Activated B cell treated with CpG ODN at 0.5 μM for 24 hours (primary cell): ENCODE measurements at places on chromosomes 1 and 21. TPM values are rescaled to one million over a fixed set of nuclear protein-coding genes. Genes with fewer than 3 reads are reported as not detected.

- H3K4me3 ChIP-seq = no peak overlapping the region
- H3K27ac ChIP-seq = no peak overlapping the region
- DNase-seq = no peak
- H3K4me1 ChIP-seq = no peaks in the 10 kb centered on the region
- H3K36me3 ChIP-seq = no peaks in the 10 kb centered on the region
Measured at GRCh38 chr1:18540136-18540765, 59.5 kb downstream of the KLHDC7A start.

DNA sequence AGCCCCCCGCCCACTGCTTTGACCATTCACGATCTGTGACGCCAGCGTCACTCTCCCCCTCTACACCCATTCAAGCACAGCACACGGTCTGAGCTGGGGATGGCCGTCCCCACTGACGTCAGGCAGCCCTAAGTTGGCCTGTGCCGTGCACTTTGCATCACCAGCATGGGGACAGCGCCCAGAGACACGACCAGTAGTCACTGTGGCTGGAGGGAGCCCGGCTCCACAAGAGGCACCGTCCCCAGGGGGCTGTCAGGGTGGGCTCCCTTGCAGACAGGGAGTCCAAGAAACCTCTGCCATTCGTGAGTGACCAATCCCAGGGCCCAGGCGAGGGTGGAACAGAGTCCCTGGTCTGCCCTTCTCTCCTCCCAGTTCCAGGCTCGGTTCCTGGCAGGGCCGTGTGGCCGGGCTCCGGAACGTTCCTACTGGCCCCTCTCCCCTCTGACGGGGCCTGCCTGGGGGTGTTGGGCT is 2.3 kb downstream of the KRTAP10-8 start:
- H3K27ac ChIP-seq = no peak overlapping the region
- no peaks in the 10 kb centered on the region for H3K36me3 ChIP-seq
- peaks cover 7% of the 10 kb centered on the region for H3K27me3 ChIP-seq
- H3K4me1 ChIP-seq = peaks cover 12% of the 10 kb centered on the region
- no peak overlapping the region for H3K4me3 ChIP-seq
- DNase-seq = no peak

GRCh38 chr1:226938903-226939437 is 1.1 kb upstream of the COQ8A start:
- peaks cover 1% of the 10 kb centered on the region for H3K36me3 ChIP-seq
- H3K27ac ChIP-seq = peak overlapping the region; percentile 96
- H3K4me1 ChIP-seq = peaks cover 38% of the 10 kb centered on the region

DNA sequence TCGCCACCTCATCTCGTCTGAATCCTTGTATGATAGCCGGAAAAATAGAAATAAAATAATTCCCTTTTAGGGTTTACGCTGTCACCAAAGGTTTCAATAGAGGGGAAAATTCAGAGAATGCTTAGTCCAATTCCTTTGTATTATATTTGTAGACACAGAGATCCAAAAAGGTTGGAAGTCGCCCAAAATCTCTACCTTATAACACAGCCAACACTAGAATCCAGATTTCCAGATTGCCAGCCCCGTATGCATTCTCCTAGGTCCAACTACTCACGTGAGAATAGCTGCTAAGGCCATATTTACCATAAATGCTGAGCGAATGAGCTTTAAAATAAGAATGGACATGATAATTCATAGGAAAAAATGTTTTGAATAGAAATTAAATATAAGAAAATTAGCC is 124.5 kb downstream of the KCNK1 start:
- no peak overlapping the region for H3K27ac ChIP-seq
- no peaks in the 10 kb centered on the region for H3K4me1 ChIP-seq
- no peak for DNase-seq
- H3K27me3 ChIP-seq = no peaks in the 10 kb centered on the region

GRCh38 chr1:235266325-235266724 is 61.7 kb downstream of the ARID4B start:
- peaks cover 81% of the 10 kb centered on the region for H3K4me1 ChIP-seq
- H3K27ac ChIP-seq = no peak overlapping the region
- H3K36me3 ChIP-seq = peaks cover 2% of the 10 kb centered on the region
- H3K4me3 ChIP-seq = no peak overlapping the region

DNA sequence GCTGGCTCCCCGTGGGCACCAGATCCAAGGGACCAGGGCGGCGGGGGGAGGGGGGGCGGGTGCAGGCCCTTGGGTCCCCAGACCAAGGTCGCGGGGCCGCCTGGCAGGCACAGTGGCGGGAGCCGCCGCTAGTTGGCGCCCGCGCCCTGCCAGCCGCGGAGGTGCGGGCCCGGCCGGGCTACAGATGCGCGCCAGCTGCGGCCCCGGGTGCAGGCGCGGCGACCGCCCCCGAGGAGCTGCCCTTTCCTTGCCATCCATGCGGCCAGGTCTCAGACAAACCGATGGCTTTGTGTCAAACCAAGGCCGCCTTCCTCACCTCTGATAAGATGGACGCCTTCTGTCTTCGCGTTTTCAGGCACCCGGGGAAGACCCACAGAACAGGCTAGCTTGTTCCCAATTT is 2.2 kb upstream of the RUNX3 start:
- H3K4me1 ChIP-seq = peaks cover 63% of the 10 kb centered on the region
- peak overlapping the region; percentile 25 for H3K27ac ChIP-seq
- peak; percentile 77 for DNase-seq
- H3K36me3 ChIP-seq = peaks cover 17% of the 10 kb centered on the region
- H3K4me3 ChIP-seq = peak overlapping the region; percentile 52
- no peaks in the 10 kb centered on the region for H3K27me3 ChIP-seq

The FMO4 gene
- total RNA-seq = 3.0 and 3.4 TPM in 2 replicates

The NBPF14 gene
- total RNA-seq = 50.4 and 57.9 TPM in 2 replicates

The CFAP107 gene
- total RNA-seq = not detected in 2 replicates

The TATDN3 gene
- total RNA-seq = 30.3 and 31.4 TPM in 2 replicates

The CYP4Z1 gene
- not detected in 2 replicates for total RNA-seq

The RGS13 gene
- total RNA-seq = 0.49 and 0.60 TPM in 2 replicates

The ROR1 gene
- total RNA-seq = 1.8 and 2.2 TPM in 2 replicates

DNA sequence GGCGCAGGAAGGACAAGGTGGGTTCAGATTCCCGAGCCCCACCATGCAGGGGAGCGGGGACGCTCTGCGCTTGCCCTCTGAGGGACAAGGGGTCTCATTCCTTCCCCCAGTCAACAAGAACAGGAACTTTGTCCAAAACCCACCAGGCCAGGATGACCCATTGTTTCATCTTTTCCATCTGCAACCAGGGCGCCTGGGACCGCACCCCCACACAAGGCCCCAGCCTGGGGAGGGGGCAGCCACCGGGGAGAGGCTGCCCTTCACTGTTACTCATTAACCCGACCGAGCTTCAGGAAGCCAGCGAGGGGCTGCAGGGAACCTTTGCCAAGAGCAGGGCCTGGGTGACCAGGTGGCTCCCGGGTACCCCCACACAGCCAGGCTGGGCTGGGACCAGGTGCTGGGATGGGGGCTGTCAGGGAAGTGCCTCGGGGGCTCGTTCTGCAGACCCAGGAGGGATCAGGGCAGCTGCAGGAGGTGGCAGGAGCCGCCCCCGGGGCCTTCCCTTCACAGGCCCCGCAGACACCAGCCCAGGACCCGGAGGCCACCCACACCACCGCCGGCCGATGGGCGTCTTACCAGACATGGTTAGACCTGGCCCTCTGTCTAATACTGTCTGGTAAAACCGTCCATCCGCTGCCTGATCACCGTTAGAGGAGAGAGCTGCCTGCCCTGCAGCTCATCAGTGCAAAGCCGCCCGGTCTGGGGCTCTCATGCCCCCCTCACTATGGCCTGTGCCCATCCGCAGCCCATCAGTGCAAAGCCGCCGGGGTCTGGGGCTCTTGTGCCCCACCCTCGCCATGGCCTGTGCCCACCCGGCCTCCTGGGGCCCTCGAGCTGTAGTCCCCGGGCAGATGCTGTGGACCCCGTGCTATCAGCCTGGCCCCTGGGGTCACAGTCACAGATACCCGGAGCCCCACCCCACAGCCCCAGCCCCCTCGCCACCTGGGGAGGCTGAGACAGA is 4.9 kb upstream of the TTLL10 start:
- H3K27ac ChIP-seq = no peak overlapping the region
- H3K27me3 ChIP-seq = peaks cover 5% of the 10 kb centered on the region
- H3K4me1 ChIP-seq = peaks cover 38% of the 10 kb centered on the region
- H3K36me3 ChIP-seq = no peaks in the 10 kb centered on the region
- no peak for DNase-seq
- H3K4me3 ChIP-seq = no peak overlapping the region

DNA sequence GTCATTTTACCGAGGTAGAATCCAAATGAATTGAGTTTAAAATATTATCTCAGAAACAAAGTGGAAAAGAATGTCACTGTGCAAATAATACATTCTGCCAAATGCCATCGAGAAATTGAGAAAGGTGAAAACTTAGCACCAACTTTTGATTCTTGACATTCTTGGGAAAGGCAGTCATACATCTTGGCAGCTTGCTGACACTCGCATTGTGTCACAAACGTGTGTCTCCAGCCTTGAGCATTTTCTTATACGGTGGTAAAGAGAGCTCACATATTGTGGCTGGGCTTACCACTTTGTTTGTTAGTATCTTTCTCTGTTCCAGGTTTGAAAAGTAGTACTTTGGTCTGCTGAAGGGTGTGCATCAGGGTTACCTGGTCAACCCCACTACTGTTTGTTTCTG is 1456.1 kb downstream of the BRINP3 start:
- H3K27ac ChIP-seq = no peak overlapping the region
- H3K27me3 ChIP-seq = no peaks in the 10 kb centered on the region
- no peak for DNase-seq
- no peaks in the 10 kb centered on the region for H3K4me1 ChIP-seq

The HNRNPR gene
- 171 and 172 TPM in 2 replicates for total RNA-seq

DNA sequence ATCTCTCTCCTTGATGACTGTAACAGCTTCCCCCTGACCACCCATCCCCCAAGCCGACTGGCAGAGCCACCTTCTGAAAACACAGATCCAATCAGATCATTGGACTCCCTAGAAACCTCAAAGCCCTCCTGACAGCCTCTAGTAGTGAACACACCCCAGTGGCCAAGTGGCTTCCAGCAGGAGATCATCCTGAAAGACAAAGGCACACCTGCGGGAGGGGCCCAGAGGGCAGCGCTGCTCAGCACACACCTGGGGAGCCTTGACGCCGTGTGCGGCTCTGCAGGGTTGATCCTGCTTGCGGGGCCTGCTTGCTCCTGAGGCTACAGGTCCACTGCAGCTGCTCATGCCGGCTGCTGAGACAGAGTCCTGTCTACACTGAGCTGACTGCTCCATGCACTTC is 41.5 kb downstream of the SLC66A1 start:
- H3K4me3 ChIP-seq = no peak overlapping the region
- peaks cover 6% of the 10 kb centered on the region for H3K4me1 ChIP-seq
- no peak overlapping the region for H3K27ac ChIP-seq
- no peaks in the 10 kb centered on the region for H3K27me3 ChIP-seq

DNA sequence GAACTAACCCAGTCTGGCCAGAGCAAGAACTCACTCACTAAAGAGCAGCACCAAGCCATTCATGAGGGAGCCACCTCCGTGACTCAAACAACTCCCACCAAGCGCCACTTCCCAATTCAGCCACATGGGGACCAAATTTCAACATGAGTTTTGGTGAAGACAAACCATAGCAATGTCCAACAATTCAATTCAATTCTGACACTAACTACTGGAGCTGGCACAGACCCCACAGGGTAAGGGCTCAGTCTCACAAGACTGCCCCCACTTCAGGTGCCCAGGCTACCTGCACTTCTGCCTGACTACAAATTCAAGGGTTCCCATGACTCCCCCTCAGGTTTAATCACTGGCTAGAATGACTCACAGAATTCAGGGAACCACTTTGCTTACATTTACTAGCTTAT is 48.8 kb upstream of the RAP1A start:
- peaks cover 16% of the 10 kb centered on the region for H3K4me1 ChIP-seq
- no peaks in the 10 kb centered on the region for H3K36me3 ChIP-seq
- peak; percentile 19 for DNase-seq
- no peaks in the 10 kb centered on the region for H3K27me3 ChIP-seq

GRCh38 chr1:96240438-96240837 is 481.1 kb upstream of the PTBP2 start:
- H3K36me3 ChIP-seq = no peaks in the 10 kb centered on the region
- no peak for DNase-seq
- no peak overlapping the region for H3K27ac ChIP-seq
- no peaks in the 10 kb centered on the region for H3K4me1 ChIP-seq
- no peaks in the 10 kb centered on the region for H3K27me3 ChIP-seq

- H3K27me3 ChIP-seq = peaks cover 31% of the 10 kb centered on the region
- H3K4me3 ChIP-seq = no peak overlapping the region
- no peaks in the 10 kb centered on the region for H3K4me1 ChIP-seq
- no peaks in the 10 kb centered on the region for H3K36me3 ChIP-seq
- H3K27ac ChIP-seq = no peak overlapping the region
- DNase-seq = no peak
Measured at GRCh38 chr1:12678820-12679219, 34.9 kb downstream of the AADACL4 start.

The TRIM62 gene
- 10.1 and 10.9 TPM in 2 replicates for total RNA-seq

The ADGRL2 gene
- not detected in 2 replicates for total RNA-seq

DNA sequence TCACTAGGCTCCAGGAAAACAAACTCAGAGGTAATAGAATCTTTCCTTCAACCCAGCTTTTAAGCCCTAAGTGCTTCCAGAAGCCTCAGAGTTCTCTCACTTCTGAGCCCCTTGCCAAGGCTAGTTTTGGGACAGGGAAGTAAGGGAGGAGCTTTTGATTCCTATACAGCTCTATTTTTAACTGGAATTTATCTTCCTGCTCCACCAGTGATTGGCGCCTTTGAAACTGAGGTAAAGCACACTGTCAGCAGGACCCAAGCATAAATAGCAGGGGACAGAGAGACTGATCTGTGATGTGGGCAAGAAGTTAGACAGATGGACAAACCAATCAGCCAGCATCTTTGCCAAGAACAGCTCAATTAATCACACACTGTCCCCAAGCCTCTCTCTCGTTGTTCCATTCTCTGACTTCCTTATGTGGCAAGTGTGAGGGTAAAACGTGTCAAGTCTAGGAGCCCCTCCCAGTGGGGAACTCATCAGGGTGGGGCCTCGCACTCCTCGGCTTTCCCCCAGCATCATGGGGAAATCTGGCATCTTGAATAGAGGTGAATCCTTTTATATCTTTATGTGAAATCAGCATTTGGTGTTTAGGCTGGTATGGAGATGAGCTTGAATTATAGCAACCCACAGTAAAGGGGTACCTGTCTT is 40.2 kb upstream of the MPZL1 start:
- no peak for DNase-seq
- H3K27me3 ChIP-seq = no peaks in the 10 kb centered on the region
- H3K27ac ChIP-seq = no peak overlapping the region
- peaks cover 16% of the 10 kb centered on the region for H3K4me1 ChIP-seq
- peak overlapping the region; percentile 25 for H3K4me3 ChIP-seq

DNA sequence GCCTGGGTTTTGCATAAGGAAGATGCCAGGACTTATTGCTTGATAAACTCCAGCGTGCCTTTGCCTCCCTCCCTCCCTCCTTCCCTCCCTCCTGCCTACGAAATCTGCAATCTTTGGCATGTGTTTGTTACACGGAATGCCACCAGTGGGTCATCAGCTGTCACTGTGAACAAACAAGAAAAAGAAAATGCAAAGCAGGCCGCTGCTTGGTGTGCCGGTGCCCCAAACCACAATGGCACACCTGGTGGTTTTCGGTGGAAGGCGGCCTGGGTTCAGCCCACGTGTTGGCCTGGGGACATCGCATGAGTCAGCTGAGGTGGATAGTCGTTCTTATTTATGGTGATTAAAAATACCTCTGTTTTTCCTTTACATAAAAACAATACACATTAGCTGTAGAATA is 16.3 kb upstream of the IFNLR1 start:
- no peak for DNase-seq
- H3K36me3 ChIP-seq = no peaks in the 10 kb centered on the region
- peaks cover 33% of the 10 kb centered on the region for H3K4me1 ChIP-seq
- no peaks in the 10 kb centered on the region for H3K27me3 ChIP-seq
- no peak overlapping the region for H3K27ac ChIP-seq

- H3K4me3 ChIP-seq = no peak overlapping the region
- no peaks in the 10 kb centered on the region for H3K36me3 ChIP-seq
- DNase-seq = no peak
- H3K27me3 ChIP-seq = peaks cover 8% of the 10 kb centered on the region
Measured at GRCh38 chr21:37909936-37910335, 6.3 kb downstream of the KCNJ6 start.
